Activated CD4-positive, CD25-positive, alpha-beta regulatory T cell (primary cell): ENCODE measurements at places on chromosomes 11 and 22.
A peak's percentile ranks its signal among the peaks of the same experiment; 100 is the strongest.

GRCh38 chr11:61477727-61478148, 30.8 kb upstream of the LRRC10B start:
- DNase-seq = peak; percentile 42

GRCh38 chr22:26542831-26543230, 30.6 kb upstream of the TFIP11 start:
- no peak for DNase-seq

- no peak for DNase-seq
Observed at GRCh38 chr11:75286826-75287465, 46.4 kb downstream of the TPBGL start.

- DNase-seq = no peak
Observed at GRCh38 chr22:45631140-45631840, 40.3 kb upstream of the ATXN10 start.

DNA sequence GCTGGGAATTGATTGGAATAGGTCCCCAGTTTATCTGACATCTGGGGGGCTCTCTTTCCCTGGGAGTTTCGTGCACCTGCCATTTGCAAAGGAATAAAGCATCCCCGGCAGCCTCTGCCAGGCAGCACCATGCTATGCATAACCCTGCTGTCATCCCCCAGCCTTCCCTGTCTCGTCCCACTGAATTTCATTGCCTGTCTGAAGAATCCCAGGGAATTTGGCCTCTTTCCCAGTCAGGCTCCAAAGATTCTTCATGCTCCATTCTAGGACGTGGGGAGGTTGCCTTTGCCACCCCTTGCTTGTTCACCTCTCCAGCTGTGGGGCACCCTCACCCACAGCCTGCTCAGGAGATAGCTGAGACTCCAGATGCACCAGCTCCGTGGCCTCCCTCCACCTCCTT, 195.1 kb upstream of the TBCEL start:
- DNase-seq = no peak

GRCh38 chr11:61037441-61038093, 64.7 kb upstream of the CD5 start:
- DNase-seq = no peak

- no peak for DNase-seq
Observed at GRCh38 chr11:125070699-125071254, 7.7 kb downstream of the SLC37A2 start.

GRCh38 chr11:11843211-11843621, 1.4 kb downstream of the USP47 start:
- no peak for DNase-seq

DNA sequence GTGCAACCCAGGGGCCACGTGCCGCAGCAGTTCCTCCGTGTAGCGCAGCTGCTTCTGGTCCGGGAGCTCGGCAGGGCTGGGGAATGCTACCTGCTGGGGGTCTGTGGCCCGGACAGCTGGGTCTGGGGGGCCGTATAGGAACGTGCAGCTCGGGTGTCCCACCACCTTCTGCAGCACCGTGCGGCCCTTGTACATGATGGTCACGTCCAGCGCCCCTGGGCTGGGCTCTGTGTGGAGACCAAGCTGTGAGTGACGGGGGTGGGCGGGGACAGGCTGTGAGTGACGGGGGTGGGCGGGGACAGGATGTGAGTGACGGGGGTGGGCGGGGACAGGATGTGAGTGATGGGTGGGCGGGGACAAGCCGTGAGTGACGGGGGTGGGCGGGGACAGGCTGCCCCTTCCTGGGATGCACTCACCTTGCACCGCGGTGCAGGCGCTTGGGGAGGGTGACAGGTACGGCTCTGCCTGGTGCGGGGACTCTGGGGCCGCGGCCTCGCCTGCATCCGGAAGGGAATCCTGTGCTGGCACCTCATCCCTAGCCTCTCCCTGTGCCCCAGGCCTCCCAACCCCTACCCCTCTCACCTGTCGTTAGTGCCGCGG, 2.3 kb downstream of the IRF7 start:
- DNase-seq = peak; percentile 74

DNA sequence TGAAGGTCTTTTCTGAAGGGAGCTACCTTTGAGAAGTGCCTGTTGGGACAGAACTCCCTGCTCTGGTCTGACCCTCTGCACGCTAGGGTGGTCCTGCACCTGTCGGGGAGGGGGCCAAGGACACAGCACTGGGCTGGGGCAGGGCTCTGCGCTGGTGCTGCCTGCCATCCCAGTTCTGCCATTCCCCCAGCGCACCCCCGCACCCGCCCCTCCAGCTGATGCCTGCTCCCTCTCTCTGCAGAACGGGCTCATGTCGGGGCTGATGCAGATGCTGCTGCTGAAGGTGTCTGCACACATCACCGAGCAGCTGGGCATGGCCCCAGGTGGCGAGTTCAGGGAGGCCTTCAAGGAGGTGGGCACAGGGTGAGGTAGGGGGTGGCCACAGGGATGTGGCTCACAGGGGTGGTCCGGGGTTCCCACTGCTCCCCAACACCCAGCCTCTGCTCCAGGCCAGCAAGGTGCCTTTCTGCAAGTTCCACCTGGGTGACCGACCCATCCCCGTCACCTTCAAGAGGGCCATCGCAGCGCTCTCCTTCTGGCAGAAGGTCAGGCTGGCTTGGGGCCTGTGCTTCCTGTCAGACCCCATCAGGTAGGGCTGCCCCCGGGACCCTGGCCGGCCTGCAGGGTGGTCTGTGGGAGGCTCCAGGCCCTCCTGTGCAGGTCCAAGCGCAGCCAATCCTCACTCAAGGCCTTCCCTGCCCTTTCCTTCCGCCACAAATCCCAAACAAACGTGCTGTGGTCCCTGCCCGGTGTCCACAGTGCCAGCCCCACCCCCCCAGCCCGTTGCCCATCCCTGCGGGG, 3.6 kb upstream of the SELENOO start:
- DNase-seq = no peak

GRCh38 chr22:27381960-27382742, 419.4 kb downstream of the MN1 start:
- DNase-seq = no peak

DNA sequence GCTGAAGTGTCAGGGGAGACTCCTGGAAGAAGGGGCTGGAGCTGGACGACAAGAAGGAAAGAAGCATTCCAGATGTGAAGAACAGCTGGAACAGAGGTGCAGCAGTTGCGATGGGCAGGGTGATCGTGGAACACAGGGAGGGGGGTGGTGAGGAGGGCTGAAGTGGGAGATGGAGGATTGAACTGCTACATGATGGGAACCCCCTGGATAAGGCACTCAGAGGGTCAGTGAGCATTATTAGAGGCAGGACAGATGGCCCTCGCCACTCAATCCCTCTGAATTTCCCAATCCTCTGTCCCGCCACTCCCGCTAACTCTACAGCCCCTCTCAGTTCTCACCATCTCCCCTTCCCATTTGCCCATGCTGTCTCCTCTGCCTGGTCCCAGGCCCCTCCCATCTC, 14.0 kb downstream of the SERPINH1 start:
- DNase-seq = no peak

DNA sequence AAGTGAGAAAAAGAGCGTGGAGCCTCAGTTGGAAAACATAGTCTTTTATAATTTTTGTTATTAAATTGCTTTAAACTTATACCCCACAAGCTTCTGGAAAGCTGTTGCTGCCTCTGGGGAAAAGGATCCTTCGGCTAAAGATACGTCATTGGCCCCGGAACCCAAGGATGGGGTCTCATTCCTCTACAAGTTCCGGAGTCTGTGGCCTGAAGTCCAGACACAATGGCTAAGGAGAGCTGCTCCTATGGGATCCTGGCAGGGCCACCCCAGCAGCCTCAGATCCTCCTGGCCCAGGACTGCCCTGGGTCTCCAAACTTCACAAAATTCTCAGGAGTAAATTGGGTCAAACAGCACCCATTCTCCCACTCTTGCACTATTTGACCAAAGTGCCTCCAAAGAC, 5.9 kb downstream of the WT1 start:
- no peak for DNase-seq

DNA sequence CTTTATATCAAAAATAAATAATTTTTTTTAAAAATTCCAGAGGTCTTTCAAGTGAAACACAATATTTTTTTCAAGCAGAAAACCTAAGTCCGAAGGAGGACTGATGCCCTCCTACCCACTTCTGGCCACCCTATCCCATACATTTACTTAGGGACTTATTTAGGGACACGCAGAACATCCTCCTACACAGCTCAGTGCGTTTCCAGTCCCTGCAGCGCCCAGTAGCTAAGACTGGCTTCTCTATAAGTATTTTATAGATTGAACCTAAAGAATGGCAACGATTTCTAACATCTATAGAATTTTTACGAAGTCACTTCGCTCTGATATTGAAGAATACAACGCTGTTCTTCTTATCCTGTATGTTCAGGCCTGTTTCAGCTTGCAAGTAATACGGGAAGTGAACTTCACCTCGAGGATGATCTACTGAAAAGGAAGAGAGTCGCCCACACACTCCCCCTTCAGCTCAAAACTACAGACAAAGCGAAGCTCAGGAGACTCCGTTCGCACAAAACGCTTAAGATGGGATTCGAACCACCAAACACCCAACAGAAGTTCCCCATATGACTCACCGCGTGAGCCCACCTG, 328 bp downstream of the CHEK2 start:
- DNase-seq = no peak

GRCh38 chr11:57134284-57134683, 47.5 kb upstream of the LRRC55 start:
- DNase-seq = no peak

DNA sequence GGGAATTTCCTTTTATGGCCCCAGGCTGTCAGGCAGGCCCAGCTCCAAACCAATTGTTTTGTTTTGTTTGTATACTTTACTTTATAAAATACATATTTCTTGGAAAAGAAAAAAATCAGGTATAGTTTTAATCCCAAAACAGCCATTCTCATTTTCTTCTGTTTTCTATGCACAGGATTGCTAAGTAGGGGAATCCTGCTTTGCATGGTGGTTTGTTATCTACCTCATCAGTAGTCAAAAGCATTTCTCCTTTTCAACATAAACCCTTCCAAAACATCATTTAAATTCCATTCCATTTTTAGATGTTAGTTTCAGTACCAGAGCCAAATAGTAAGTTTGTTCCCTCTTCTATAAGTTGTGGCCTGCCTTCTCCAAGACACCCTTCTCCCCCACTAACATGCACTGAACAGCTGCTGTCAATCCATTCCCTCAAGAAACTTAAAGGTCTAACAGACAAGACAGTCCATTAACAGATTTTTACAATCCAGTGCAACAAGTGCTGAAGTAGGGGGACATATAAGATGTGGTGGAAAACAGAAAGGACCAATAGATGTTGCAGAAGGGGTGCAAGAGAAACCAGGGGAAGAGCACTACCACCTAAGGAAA, 3.7 kb downstream of the ILK start:
- no peak for DNase-seq

GRCh38 chr11:69510471-69511357, 29.3 kb downstream of the LINC01488 start:
- DNase-seq = no peak

DNA sequence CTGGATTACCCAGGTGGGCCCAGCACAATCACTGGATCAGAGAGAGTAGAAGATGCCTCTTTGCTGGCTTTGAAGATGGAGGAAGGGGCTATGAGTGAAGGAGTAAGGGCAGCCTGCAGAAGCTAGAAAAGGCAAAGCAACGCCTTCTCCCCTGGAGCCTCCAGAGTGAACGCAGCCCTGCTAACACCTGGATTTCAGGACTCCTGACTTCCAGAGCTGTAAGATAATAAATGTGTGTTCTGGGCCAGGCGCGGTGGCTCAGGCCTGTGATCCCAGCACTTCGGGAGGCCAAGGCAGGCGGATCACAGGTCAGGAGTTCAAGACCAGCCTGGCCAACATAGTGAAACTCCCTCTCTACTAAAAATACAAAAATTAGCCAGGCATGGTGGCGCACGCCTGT, 102.4 kb downstream of the MORC2 start:
- no peak for DNase-seq

DNA sequence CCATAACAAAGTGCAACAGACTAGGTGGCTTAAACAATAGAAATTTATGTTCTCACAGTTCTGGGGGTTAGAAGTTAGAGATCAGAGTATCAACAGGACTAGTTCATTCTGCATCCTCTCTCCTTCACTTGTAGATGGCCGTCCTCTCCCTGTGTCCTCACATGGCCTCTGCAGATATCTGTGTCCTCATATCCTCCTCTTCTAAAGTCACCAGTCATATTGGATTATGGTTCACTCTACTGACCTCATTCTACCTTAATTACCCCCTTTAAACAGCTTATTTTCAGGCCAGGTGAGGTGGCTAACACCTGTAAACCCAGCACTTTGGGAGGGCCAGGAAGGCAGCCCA, 135.1 kb downstream of the RAB38 start:
- no peak for DNase-seq
